ENCODE measurements at places on chromosomes 12 and 14. TPM values are rescaled to one million over a fixed set of nuclear protein-coding genes. Genes with fewer than 3 reads are reported as not detected.

DNA sequence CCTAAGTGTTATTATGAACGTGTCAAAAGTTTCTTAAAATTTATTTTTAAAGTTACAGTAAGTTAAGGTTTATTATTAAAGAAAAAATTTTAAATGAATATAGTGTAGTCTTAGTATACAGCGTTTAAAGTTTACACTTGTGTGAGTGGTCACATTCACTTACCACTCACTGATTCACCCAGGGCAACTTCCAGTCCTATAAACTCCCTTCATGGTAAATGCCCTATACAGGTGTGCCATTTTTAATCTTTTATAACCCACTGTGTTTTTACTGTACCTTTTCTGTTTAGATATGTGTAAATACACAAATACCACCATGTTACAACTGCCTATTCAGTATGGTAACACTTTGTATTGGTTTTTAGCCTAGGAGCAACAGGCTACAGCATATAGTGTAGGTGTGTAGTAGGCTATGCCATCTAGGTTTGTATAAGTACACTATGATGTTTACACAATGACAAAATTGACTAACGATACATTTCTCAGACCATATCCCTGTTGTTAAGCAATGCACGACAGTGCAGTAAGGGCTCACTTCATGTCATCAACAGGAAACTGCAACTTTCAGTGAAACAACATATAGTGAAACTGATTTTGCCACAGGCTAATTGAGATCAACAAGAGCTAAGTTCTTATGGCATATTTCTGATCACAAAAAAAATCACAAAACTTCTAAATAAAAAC is 112.0 kb upstream of the TMCC3 start:
- no peak for DNase-seq

Gene DTX3
- total RNA-seq: 4.8 TPM

- no peak for DNase-seq
These were observed 101.1 kb upstream of the FRMD6 start for GRCh38 chr14:51550636-51551035.

- DNase-seq: no peak
These were observed 1.5 kb downstream of the CALM1 start for GRCh38 chr14:90398315-90398839.

- DNase-seq: no peak
These were observed 87.0 kb downstream of the ACTN1 start for GRCh38 chr14:68891851-68892660.

Gene LIN7A
- total RNA-seq: 0.07 TPM

Gene LARP4
- 41.4 TPM for total RNA-seq

DNA sequence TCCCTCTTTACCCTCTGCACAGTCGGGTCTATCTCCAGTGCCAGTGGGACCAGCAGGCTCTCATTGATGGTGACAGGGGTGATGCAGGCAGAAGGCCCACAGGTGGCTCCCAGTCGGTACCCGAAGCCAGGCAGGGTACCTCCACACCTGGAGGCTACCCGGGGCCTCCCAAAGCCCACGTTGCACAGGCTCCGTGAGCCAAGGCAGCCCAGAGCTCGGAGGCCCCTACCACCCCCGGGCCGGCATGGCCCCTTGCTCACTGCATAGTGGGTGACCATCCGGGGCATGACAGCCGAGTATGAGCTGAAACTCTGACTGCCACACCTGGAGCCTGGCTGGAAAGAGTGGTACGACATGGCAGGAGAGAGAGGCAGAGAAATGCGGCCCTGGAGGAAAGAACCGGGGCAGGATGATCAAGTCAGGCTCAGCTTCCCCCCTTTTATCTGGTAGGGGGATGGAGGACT is at the start of gene KRT82:
KRT82 (minus strand) TSS at position 414 of the 464 bp plus-strand sequence; CDS start at position 356, 58 bp downstream.
- no peak for DNase-seq

Gene RNASE7
- total RNA-seq: not detected

Gene RFX4
- not detected for total RNA-seq

Gene CCDC175
- total RNA-seq: not detected

Gene ZNF385A
- 0.79 TPM for total RNA-seq

- no peak for DNase-seq
These were observed 36.0 kb downstream of the CPM start for GRCh38 chr12:68896881-68897540.

Gene TC2N
- total RNA-seq: not detected

- no peak for DNase-seq
These were observed 28.5 kb downstream of the CD9 start for GRCh38 chr12:6228535-6229223.

GRCh38 chr12:93707836-93708235 is 30.7 kb downstream of the CRADD start:
- no peak for DNase-seq

- no peak for DNase-seq
These were observed 549.6 kb downstream of the DIO2 start for GRCh38 chr14:79661752-79662151.

- no peak for DNase-seq
These were observed 48.5 kb downstream of the ADGRD1 start for GRCh38 chr12:131002216-131002631.

GRCh38 chr14:49677643-49678042 is 10.4 kb downstream of the POLE2 start:
- DNase-seq: no peak

GRCh38 chr14:30610787-30611343 is 11.3 kb upstream of the SCFD1 start:
- DNase-seq: peak; percentile 54

DNA sequence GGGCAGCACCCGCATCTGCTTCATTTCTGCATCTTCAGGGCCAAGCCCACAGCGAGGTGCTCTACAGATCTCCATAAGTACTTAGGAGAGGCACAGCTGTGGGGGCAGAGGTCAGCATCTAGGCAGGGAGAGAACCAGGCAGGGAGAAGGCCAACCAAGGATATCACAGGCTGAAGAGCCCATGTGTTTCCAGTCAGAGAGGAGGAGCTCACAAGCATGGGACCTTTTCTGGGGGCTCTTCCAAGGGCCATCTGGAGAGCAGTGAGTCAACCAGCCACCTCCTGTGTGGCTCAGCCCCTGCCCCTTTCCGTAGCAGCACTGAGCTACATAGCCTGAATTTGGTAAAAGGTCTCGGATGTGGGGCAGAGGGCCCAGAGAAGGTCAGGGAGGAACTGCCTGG is 78.5 kb downstream of the ARL6IP4 start:
- no peak for DNase-seq

Gene ARF6
- 86.0 TPM for total RNA-seq

Gene SPRYD4
- 1.8 TPM for total RNA-seq

- no peak for DNase-seq
These were observed 58.6 kb upstream of the RASSF3 start for GRCh38 chr12:64551676-64552075.

- no peak for DNase-seq
These were observed 4.2 kb downstream of the CKAP4 start for GRCh38 chr12:106243620-106244019.

Gene HSPA2
- 5.5 TPM for total RNA-seq

DNA sequence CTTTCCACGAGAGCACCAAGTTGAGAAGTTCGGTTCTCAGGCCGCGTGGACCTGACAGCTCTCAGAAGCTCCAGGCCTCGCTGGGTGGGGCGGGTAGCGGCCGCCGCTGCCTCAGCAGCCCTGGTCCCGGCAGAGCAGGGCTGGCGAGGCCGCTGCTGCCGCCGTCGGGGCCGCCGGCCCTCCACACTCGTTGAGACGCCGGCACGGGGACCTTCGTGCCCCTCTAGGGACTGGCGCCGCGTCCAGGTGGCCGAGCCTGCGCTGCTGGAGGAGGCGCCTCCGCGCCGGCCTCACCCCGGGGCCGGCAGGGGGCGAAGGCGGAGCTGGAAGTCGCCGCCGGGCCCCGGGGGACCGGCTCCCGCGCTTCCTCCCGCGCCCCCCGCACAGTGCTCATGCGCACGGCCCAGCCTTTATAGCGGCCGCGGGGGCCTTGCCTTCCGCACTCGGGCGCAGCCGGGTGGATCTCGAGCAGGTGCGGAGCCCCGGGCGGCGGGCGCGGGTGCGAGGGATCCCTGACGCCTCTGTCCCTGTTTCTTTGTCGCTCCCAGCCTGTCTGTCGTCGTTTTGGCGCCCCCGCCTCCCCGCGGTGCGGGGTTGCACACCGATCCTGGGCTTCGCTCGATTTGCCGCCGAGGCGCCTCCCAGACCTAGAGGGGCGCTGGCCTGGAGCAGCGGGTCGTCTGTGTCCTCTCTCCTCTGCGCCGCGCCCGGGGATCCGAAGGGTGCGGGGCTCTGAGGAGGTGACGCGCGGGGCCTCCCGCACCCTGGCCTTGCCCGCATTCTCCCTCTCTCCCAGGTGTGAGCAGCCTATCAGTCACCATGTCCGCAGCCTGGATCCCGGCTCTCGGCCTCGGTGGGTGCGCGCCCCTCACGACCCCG is at the start of gene COCH:
COCH (plus strand) TSS at position 440 of the 879 bp plus-strand sequence; CDS start at position 820, 380 bp downstream.
- no peak for DNase-seq

DNA sequence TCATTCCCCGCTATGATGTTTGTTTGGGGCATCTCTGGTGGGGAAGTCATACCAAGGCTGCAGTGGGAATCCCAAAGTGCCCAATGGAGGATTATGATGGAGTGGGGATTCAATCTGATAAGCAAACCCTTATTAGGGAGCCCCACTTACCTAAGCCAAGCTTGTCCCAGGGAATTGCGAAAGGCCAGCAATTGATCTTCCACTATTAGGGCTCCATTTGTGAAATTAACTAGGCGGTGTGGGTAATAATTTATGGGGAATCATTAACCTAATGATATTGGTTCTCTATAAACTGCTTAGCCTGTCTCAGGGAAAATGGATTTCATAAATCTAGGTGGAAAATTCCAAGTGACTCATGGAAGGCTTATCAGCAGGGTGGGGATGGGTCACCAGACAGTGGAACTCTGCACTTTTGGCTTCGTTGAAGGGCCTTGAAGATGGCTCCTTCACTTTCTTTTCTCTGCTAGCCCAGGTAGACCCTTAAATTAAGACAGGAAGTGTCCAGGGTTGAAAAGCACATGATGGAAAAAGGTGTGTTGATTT is 113.0 kb upstream of the WSCD2 start:
- no peak for DNase-seq

DNA sequence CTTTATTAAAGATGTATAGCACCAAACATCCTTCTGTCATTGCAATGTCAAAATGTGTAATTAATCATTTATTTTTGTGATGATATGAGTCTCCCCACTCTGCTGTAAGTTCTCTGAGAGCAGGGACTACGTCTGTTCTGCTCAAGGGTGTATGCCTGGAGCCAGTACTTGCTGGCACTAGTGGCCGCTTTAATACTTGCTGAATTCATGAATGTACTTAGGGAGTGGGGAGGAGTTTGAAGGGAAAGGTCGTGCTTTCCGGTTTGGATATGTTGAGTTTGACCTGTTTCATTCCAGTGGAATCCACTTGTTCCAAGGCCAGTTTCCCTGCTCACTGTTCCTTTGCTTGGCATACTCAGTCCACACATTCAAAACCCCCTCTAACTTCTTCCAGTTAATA is 1.9 kb upstream of the DCAF5 start:
- no peak for DNase-seq

GRCh38 chr12:119008691-119009221 is 27.4 kb downstream of the SRRM4 start:
- DNase-seq: no peak

- DNase-seq: no peak
These were observed 175.6 kb downstream of the DUSP6 start for GRCh38 chr12:89176676-89177075.

All from pulmonary artery endothelial cell (primary cell).